Stimulated activated CD4-positive, alpha-beta T cell treated with anti-CD3 and anti-CD28 coated beads, Interleukin-15, amount 100 ng/mL, for 24 hours (primary cell): ENCODE measurements at places on chromosomes 6 and 20.

DNA sequence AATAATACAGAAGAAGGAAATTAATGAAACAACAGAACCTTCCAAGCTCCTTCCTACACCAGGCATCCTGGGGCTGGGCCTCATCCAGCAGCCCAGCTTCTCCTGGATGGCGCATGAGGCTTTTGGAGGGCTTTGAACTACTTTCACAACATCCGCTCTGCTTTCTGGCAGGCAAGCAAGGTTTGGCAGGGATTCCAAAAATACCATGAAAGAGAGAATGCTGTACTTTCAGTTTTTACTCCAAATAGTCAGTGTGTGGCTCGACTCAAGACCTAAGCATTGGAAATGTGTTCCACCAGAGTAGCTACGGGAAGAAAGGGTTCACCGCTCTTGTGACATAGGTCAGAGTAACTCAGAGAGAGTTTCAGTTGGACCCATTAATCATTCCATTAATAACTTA, 125.4 kb downstream of the OPRM1 start:
- no peak for DNase-seq

DNA sequence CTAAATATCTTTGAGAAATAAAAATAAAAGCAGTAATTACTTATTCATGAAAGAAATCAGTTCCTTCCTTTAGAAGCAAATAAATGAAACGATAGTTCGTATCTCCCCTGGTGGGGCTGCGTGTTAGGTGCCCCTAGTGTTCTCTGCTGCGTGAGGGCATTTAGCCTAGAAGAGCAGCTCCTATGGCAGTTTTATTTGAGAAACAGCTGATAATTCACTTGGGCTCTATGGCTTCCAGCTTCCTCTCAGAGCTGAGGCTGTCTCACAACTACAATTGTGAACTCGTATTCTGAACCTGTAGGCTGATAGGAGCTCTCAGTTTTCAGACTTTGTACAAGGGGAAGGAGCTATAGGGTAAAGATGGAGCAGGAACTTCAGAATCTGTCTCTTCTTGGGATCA, 540.0 kb upstream of the MAP3K7 start:
- no peak for DNase-seq

- DNase-seq = no peak
Measured at GRCh38 chr6:168239044-168239773, 80.4 kb downstream of the DACT2 start.

DNA sequence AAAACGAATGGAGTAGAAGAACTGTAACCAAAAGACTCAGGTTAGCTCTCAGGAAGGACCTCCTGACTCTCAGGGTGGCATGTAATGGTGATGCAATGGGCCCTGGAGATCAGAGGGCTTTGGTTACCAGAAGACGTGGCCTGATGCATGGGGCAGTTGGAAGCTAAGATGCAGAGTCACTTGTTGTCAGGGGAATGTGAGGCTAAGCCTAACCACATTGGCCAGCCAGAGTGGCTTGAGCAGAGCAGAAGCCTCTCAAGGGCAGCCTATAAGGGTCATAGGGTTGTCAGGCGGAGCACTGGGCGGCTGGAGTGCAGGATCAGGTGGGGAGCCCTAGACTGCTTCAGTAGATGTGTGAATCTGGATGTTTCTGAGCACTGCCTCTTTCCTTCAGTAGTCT, 5.9 kb downstream of the CNBD2 start:
- no peak for DNase-seq

GRCh38 chr6:162726947-162727321, 632 bp downstream of the PRKN start:
- DNase-seq = no peak

- DNase-seq = no peak
Measured at GRCh38 chr20:47464380-47465101, 37.1 kb upstream of the NCOA3 start.

GRCh38 chr6:106757267-106757666, 127.9 kb downstream of the QRSL1 start:
- no peak for DNase-seq

- no peak for DNase-seq
Measured at GRCh38 chr6:161740486-161740885, 466.6 kb upstream of the AGPAT4 start.

- DNase-seq = no peak
Measured at GRCh38 chr6:147205690-147206600, 1.7 kb downstream of the STXBP5 start.

DNA sequence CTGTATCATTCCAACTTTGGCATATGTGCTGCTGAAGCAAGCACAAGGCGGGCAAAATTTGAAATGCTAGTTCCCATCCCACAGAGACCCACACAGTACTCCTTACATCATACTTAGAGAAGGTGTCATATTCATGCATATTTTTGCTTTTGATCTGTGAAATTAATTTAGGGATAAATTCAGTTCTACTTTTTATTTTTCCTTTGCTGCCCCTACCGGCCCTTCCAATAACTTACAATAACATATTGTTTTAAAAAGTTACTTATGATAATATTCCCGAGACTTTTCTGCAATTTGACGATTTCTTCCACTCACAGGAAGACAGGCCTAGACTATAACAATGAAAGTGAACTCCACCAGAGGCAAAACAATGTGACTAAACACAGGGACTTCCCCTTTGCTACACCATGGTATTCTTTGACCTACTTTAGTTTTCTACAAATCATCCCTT, 35.0 kb downstream of the SESN1 start:
- no peak for DNase-seq

DNA sequence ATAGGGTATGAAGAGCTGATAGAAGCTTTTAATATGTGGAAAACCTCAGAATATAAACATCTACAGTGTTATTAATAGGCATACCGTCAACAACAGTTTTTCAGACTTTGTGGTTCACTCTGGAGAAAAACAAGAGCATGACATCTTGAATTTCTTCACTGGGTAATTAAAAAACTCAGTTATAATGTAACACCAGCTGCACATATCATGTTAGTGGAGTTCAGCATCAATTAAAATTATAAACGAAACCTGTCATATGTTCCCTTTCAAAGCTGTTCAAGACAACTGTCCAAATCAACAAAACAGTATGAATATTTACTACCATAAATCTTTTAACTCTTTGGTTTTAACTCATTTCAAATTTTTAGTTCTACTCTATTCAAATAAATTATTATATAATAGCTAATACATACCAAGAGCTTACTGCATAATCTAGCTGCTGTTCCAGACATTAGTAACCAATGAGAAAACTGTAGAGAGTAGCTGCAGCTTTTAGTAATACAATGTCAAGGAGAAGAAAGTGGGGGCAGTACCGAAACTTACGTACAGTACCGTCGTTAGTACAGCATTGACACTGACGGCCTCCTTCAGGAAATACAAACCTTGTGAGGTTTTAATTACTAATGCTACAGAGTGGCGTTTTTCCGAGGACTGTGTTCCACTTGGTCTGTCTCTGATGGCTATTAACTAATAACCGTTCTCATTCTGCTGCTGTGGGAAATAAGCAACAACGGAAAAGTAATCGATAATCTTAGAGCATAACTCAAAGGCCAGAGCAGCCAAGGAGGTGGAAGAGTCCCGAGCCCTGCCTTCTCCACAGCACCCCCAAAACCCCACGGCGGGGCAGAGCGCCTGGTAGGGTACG, 532 bp upstream of the PM20D2 start:
- peak; percentile 49 for DNase-seq
